ENCODE measurements at places on chromosomes 5 and 9. TPM values are rescaled to one million over a fixed set of nuclear protein-coding genes. Genes with fewer than 3 reads are reported as not detected.

GRCh38 chr9:113246928-113247327 is 25.6 kb downstream of the SLC31A1 start:
- DNase-seq = no peak

- no peak for DNase-seq
Measured at GRCh38 chr5:175406300-175406699, 37.7 kb downstream of the DRD1 start.

Gene MLLT3
- total RNA-seq = 10.0 TPM

DNA sequence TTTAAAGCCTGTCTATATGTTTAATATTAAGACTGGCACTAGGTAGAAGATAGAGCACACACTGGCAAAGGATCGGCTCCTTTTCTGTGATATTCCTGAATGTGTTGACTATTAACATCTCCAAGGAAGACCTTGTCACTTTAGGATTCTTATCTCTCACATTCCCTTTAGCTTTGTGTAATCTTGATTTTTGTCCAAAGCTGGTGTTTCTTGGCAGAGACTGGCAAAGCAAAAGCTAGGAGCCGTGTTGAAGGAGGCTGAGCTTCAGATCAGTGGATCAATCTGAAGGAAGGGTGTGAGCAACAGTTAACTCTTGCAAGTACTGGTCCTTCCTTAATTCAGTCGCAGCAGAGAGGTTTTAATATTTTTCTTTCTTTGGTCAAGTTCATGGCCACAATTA is 830.4 kb upstream of the ZNF608 start:
- DNase-seq = no peak

DNA sequence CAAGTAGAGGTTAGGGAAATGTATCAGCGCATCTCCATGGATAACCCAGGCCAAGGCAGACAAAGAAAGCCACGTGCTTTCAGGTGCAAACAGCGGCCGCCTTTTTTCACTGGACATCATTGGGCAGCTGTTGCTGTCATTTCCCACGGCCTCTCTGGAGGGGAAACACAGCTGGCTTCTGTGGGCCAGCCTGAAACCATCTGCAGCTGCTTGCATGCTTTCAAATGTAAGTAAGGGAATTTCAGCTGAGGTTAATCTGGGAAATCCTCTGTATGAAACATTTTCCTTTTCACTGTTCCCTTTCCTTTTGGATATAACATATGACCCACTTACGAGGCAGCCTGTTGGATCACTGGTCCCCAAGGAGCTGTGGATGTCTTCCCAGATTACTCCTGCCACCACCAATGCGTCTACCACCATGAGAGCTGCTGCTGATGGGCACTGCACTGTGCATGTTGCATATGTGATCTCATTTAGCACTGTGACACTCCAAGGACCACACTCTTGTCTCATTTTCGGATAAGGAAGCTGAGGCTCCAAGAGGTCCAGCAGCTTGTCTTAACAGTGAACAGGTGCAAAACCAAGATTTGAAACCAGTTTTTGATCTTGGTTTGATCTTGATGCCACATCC is 106.3 kb downstream of the C9orf152 start:
- DNase-seq = no peak

Gene NOTCH1
- 76.7 TPM for total RNA-seq

DNA sequence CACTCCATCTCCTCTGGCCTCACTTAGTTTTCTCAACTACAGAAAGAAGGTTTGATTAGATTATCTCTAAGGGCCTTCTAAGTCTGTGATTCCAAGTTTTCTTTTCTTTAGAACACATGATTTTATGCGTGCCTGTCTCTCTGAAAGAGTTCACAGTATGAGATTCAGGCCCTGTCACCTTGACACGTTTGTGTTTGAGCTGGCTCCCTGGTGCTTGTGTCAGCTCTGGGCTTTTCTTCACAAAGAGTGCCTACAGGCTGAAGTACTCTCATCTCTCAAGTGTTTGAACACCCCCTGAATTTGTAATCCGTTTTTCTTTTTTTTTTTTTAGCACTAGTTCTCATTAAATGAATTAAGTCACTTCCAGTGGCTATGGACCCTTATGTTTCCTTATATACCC is 306.9 kb upstream of the C9orf72 start:
- no peak for DNase-seq

Gene SUSD3
- total RNA-seq = 13.2 TPM

- no peak for DNase-seq
Measured at GRCh38 chr5:71740015-71740753, 21.1 kb downstream of the CARTPT start.

GRCh38 chr5:135264451-135265440 is 134.3 kb downstream of the MACROH2A1 start:
- no peak for DNase-seq

- DNase-seq = peak; percentile 84
Measured at GRCh38 chr9:91775011-91775707, 174.9 kb downstream of the ROR2 start.

- no peak for DNase-seq
Measured at GRCh38 chr9:94761481-94761880, 35.0 kb downstream of the AOPEP start.

- no peak for DNase-seq
Measured at GRCh38 chr9:108150736-108151586, 661.4 kb upstream of the KLF4 start.

Gene PCA3
- not detected for total RNA-seq

GRCh38 chr5:95241-95980 is 3.4 kb downstream of the PLEKHG4B start:
- DNase-seq = no peak

- no peak for DNase-seq
Measured at GRCh38 chr5:94890907-94891306, 272.4 kb downstream of the SLF1 start.

GRCh38 chr5:5331848-5332247 is 90.6 kb upstream of the ICE1 start:
- DNase-seq = no peak

Gene FBXO4
- 1.9 TPM for total RNA-seq

DNA sequence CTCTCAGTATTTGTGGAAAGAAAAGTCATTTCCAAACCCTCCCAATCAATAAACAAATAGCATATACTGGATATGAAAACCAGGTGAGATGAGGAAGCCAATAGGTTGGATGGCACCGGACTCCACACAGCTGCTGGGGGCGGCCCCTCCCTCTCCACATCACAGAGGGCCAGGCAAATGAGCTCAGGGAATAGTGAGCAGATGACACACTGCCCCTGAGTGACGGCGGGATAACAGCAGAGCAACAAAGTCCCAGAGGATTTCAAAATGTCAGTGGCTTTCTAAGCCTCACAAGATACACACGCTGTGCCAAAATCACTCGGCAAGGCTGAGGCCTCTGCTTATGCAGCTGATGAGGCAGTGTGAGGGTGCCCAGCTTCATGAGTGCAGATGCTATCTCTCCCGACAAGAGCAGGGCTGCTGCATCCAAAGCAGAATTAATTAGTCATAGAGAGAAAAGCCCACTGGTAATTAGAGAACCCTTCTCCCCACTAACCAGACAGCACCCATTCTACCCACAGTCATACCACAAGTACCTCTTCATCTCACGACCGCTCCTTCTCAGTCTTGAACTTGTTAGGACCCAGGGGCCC is 235.0 kb upstream of the NFIL3 start:
- DNase-seq = no peak

Measured in WTC11 (cell line).